SW 1271 (cell line): ENCODE measurements at places on chromosomes 12 and 14.

- no peak for DNase-seq
Observed at GRCh38 chr12:50082644-50083043, 2.5 kb upstream of the SMARCD1 start.

- no peak for DNase-seq
Observed at GRCh38 chr14:54769951-54770863, 132.4 kb downstream of the GCH1 start.

DNA sequence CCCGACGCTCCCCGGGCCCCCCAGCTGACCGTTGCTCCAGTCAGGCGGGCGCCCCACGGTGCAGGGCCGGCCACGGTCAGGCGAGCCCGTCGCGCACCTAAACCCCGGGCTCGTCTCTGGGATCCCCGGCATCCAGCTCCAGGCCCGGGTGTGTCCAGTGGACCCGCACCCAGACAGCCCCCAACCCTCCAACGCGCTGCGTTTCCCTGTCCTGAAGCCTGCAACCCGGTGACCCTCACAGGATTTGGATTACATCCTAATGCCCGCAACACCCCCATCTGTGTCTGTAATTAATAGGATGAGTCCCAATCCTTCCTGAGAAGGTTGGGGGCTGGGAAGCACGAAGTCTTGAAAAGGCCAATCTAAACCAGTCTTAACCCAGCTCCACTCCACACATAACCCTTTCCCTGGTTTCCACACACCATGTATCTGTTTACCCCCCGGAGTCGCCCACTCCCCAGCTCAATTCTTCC is 10.4 kb downstream of the CPNE6 start:
- no peak for DNase-seq

DNA sequence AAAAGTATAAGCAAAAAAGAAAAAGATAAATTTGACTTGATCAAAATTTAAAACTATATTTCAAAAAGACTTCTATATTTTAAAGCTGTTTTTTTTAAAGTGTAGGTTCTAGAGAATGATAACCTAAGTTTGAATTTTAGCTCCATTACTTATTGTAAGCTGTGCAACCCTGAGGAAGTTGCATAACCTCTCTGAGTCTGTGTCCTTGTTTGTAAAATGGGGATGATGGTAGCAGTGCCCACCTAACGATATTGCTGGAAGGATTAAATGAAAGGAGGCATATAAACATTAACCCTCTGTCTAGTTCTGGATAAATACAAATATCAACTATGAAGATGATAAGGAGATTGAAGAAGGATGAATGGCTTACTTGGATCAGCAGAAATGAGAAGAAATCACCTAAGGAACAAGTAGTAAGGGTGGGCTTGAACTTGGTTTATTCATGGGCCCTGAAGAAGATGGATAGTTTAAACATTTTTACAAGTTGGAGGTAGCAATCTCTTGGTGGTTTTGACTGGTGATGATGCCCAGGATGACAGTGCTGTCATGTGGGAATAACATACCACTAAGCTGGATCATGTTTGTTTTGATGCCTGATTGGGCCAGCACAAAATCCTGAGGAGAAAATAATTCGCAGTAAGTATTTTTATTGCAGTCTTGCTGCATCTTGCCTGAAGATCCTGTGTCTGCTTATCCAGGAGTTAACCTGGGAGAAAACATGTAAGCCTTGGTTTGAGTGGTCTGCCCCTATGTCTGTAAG is 35.0 kb downstream of the TXNRD1 start:
- DNase-seq: no peak

DNA sequence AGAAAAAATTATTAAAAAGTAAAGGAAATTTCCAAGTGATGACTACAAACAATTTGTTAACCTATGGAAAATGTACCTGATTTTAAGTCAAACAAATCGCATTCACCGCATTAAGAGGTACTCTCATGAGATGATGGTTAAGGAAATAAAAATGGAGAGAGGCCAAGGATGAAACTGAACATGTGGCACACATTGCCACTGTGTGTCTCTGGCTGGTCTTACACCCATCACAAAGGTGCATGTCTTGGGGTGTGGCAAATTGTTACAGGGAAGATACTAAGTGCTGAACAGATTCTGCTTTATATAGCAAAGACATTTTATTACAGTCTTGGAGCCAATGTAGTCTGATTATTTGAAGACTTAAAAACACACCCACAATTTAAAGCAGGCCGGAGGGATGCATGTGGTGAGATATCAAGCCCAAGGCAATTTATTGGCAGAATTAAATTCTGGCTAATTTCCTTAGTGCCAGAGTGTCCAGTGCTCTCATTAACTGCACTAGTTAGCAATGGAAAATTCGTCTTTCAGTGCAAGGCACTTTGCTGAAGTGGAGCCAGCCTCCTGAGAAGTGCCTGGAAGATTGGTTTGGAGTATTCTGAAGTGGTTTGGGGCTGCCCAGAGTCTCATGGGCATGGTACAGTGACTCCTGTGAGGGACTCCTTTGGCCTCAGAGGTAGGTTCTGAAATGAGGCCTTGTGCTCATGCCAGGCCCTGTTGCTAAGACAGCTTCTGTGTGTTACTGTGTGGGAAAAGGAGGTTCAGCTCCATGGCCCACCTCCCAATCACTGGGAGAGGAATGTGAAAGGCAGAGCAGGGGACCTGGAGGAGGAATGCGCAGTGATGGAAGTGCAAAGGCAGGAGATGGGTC is 166.9 kb downstream of the BRMS1L start:
- DNase-seq: no peak

DNA sequence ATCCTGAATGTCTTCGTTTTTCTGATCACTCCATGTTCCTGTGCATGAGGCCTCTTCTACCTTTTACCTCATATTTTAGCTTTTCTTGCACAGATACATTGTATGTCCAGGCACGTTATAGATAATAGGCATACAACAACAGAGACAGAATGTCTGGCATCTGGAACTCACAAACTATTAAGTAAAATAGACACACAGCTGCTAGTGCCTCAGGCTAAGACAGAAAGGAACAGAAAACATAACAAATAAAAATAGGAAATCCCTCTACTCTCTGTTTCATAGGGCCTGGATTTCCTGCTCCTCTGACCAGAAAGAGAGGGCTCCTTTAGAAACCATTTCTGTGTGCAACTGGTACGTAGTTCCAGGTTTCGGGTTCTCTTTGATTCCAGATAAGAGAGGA is 48.6 kb downstream of the ATXN7L3B start:
- DNase-seq: no peak

DNA sequence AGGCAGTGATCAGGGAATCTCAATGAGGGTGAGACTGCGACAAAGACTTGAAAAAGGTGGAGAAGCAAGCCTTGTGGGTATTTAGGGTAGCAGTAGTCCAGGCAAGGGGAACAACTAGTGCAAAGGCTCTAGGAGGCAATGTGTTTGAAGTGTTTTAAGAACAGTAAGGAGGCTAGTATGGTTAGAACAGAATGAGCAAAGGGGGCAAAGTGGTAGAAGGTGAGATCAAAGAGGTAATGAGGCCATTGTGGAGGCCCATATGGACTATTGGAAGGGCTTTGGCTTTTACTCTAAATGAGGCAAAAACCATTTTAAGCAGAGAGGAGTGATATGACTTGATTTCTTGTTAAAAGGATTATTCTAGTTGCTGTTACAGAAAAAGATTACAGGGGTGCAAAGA is 16.8 kb downstream of the HIF1A start:
- DNase-seq: no peak

DNA sequence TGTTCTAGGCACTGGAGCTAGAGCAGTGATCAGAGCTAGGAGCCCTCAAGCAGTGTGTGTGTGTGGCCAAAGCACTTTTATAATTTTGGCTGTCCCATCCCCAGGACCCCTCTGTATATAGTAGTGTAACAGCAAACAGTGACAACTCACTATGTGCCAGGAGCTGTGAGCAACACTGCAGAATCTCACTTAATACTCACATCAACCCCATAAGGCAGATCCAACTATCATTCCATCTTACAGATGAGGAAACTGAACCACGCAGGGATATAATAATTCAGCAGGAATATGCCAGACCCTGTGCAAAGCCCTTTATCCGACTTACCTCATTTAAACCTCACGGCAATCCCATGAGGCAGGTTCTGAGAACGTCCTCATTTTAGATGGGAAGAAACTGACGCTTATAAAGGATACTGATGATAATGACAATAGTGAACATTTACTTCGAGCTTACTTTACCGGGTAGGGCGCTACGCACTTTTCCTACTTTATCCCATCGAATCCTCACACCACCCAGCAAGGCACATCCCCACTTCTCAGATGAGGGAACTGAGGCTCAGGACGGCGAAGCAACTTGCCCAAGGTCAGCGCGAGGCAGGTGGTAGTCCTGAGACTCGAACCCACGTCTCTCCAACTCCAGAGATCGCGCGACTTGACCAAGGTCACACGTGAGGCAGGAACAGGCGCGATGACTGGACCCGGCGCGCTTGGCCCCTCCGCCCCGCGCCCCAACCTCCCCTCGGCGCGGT is 687 bp downstream of the RAB35 start:
- no peak for DNase-seq

- no peak for DNase-seq
Observed at GRCh38 chr12:26748412-26748740, 84.6 kb downstream of the ITPR2 start.

- no peak for DNase-seq
Observed at GRCh38 chr14:22231018-22231417, 358.0 kb downstream of the DAD1 start.

DNA sequence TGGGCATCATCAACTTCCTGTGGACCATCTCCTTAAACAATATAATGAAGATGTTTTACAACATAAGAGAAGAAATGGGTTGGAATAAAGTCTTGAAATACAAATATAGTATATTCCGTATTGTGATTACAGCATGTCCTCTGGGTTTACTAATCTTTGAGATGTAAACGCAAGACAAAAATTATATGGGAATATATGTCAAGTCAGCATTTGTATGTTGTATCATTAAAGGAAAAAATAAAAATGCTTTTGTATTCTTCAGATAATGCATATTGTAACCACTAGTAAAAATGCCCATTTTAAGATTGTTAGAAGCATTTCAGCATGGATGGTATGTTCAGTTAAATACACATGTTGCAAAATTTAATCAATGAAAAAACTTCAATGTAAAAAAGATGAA is 893.3 kb downstream of the FLRT2 start:
- no peak for DNase-seq

GRCh38 chr12:54037360-54038283 is 4.8 kb downstream of the HOXC5 start:
- no peak for DNase-seq

GRCh38 chr14:95814363-95815225 is 62.0 kb upstream of the TUNAR start:
- no peak for DNase-seq

- no peak for DNase-seq
Observed at GRCh38 chr12:61161961-61162360, 1098.2 kb upstream of the USP15 start.

DNA sequence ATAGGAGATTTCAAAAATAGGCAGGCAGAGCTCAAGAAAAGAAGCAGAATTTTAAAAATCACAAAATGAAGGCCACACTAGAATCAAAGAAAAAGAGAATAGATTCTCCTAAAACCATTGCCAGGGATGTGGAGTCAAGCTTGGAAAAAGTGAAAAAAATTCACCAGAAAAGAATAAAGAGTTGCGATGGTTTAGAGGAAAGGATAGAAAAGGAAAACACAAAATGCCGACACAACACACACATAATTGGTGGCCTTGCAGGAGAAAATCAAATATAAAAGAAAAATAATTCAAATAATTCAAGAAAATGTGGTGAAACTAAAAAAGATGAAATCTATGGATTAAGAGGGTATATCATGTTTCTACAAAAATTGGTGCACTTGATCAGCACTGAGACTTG is 181.6 kb upstream of the C14orf180 start:
- DNase-seq: no peak
